NCI-H345 (cell line): ENCODE measurements at places on chromosomes 4 and X.
A peak's percentile ranks its signal among the peaks of the same experiment; 100 is the strongest.

GRCh38 chrX:129641941-129642340 lies 12.8 kb downstream of the APLN start:
- no peak for DNase-seq

- DNase-seq: no peak
These were observed 240.2 kb downstream of the CBR4 start for GRCh38 chr4:168769837-168770236.

DNA sequence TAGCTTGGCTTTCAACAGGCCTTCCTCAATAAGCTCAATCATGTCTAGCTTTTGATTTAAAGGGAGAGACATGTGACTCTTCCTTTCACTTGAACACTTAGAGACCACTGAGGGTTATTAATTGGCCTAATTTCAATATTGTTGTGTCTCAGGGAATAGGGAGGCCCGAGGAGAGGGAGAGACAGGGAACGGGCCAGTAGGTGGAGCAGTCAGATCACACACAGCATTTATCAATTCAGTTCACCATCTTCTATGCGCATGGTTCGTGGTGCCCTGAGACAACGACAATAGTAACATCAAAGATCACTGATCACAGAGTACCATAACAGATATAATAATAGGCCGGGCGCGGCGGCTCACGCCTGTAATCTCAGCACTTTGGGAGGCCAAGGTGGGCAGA lies 17.8 kb downstream of the ZNF81 start:
- no peak for DNase-seq

- DNase-seq: no peak
These were observed 2.1 kb upstream of the CYSLTR1 start for GRCh38 chrX:78329486-78329885.

DNA sequence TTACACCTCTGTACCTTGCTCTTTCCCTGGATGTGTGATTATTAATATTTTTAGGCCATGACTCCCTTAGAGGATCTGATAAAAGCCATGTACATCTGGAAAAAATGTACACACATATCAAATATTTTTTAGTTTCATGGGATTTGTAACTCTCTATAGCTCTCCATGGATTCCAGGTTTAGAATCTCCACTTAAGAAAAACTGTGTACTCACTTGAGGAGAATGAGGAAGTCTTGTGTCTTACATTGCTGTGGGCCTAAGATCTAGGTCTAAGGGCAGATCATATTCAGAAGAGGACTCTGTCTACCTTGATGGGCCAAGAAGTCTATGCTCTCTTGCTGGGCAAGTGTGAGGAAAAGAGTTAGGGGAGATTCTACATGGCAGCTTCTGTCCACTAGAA lies 98.0 kb downstream of the RRAGB start:
- DNase-seq: no peak

DNA sequence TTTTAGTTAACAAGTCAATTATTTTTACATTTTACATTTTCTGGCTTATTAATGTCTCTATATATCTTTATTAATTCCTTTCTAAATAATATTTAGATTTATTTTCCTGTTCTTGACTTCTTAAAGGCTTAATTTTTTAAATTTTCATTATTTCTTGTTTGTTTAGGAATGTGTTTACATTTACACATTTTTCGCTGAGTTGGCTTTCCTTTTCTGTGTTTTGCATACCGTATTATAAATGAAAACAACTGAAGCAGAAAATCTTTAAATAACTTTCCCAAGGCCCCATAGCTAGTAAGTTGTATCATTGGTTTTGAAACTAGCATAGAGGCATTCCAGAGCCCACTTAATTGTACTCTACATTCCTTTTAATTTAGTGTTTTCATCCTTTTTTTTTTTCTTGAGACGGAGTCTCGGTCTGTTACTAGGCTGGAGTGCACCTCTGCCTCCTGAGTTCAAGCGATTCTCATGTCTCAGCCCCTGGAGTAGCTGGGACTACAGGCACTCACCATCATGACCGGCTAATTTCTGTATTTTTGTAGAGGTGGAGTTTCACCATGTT lies 261.6 kb downstream of the IQCM start:
- DNase-seq: no peak

DNA sequence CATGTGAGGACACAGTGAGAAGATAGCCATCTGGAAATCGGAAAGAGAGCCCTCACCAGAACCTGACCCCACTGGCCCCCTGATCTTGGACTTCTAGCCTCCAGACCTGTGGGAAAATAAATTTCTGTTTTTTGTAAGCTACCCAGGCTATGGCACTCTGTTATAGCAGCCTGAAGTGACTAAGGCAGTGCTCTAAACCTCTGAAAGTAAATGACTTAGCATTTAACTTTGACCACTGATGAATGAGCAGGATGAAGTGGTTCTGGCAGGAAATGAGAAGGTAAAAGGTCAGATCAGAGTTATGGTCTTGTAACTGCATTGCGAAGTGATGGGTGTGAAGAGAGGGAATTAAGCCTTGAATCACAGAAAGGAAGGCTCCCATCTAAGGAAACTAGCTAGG lies 17.0 kb downstream of the GPAT3 start:
- DNase-seq: no peak

- DNase-seq: no peak
These were observed 87.6 kb downstream of the CRMP1 start for GRCh38 chr4:5805270-5805669.

DNA sequence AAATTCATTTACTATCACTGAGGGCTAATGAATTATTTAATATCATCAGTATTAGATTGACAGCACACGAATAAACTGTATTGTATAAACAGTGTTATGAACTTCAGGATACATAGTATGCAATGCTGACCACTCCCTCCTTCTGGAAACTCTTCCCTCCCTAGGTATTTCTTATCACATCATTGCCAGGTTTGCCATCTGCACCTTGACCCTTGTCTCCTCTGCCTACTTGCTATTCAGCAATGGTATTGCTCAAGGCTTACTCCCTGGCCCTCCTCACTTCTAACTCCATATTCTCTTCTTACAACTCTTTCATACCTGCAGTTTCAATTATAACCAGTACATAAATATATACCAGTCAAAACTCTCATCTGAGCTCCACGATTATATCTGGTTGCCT lies 38.9 kb downstream of the ATP8A1 start:
- no peak for DNase-seq

DNA sequence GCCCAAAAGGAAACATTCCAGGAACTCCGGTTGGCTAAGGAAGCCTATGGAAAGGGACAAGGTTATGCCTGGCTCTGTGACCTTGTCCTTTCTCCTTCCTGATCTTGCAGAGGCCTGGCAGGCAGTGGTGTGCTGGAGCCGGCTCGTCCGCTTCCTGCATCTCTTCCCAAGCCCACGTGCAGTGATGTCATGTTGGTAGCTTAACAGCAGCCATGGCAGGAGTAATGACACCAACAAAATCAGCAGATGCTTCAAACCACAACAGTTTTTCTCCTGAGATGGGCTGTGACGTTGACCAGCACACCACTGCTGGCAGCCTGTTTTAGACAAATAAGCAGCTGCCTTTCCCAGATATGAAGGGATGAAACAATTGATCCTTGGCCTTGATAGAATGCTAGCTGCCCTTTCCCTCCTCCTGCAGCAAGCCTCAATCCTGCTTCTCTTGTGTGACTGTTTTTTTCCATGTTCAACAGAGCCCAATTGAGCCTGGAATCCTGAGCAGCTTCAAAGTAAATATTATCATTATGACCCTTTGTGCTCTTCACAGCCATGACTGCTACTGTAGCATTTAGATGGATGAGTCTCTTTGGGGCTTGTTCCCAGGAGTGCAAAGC lies 23.4 kb downstream of the SEPTIN6 start:
- DNase-seq: no peak

DNA sequence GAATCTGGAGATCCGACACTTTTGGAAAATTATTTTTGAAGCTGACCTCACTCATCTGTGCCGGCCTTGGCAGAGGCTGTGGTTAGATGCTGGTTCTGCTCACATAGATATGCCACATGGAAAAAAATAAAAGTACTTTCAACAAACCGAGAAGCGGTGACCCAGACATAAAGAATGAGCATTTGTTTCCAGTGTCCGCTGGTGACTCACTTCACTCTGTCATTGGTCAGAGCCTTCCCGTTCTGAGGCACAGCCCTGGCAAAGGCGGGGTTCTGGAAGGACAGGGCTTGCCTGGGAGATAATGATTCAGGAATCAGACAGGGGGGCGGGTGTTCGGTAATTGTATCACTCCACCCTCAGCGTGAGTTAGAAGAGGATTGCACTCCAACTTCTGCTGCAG lies 172.4 kb upstream of the MXRA5 start:
- no peak for DNase-seq

GRCh38 chr4:16289897-16290554 lies 63.8 kb upstream of the TAPT1 start:
- peak; percentile 17 for DNase-seq

DNA sequence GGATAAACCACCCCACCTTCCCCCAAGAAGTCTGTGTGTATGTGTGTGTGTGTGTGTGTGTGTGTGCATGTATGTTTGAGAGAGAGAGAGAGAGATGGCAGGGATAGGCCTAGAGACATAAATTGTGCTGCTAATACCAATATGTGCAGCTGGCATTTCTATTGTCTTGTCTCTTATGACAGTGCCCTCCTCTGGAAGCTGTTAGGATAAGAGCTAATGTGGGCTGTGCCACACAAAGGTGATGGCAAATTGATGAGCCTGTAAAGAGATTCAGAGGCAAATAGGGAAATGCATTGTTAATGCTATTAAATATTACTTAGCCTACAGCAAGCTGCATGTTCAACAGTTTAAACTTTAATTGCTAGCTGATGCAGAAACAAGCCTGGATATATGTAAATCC lies 332.0 kb downstream of the NKX6-1 start:
- no peak for DNase-seq

GRCh38 chrX:38465686-38466085 lies 95.7 kb upstream of the TSPAN7 start:
- DNase-seq: no peak

DNA sequence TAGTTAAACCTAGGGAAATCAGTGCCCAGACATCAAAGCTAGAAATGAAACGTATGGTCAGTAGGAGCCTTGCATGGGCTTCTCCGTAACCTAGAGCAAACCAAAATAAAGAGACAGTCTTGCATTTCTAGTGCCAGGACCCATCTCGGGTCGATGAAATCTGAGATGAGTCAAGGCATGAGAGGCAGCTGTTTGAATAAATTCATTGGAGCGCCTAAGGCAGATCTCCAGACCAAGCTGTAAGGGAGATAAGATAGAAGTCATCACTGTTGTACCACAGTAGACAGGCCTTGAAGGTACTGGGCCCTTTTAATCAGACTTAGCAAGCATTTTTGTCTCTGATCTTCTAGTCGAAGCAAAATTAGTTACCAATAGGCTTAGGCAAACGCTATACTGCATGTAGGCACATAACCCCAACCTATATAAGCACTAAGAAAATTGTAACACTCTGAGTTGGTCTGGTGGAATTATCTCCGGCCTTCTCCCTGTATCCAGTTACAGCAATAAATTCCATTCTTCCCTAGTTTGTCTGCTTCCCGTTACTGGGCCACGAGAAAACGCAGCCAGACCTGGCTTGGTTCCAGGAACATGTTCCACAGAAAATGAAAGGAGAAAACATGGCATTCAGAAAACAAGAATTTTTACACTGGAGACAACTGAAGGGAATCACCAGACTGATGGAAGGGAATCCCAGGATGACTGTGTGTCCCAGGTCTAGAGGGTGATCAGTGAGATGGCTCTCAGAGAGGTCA lies 21.1 kb upstream of the PAPSS1 start:
- no peak for DNase-seq

GRCh38 chr4:39030725-39031124 lies 1.5 kb downstream of the TMEM156 start:
- DNase-seq: no peak

DNA sequence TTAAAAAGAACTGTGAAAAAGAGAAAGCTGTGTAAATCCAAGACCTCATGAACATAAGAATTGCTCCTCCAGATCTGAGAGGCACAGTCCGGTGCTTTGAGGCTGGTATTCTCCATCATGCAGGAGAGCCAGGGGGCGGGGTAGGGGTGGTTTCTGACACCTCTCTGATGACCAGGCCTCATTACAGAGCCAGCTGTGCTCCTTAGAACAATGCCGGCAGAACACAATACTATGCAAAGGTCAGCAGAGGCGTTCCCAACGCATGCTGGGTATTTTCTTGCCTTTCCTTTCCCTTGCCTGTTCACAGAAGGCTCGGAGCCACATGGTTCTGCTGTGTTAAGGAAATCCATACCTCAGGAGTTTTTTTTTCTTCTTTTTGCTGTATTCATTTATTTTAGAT lies 91.2 kb upstream of the SOD3 start:
- DNase-seq: no peak

- DNase-seq: no peak
These were observed 38.8 kb downstream of the MSN start for GRCh38 chrX:65706041-65706828.

- DNase-seq: no peak
These were observed 32.1 kb upstream of the PAQR3 start for GRCh38 chr4:78971326-78971725.

- DNase-seq: no peak
These were observed 754.9 kb downstream of the RPA4 start for GRCh38 chrX:97638621-97639020.

GRCh38 chr4:73650250-73650649 lies 30.0 kb upstream of the RASSF6 start:
- no peak for DNase-seq

- no peak for DNase-seq
These were observed 53.7 kb downstream of the RASL11B start for GRCh38 chr4:52915730-52916300.

GRCh38 chr4:82519776-82520175 lies 42.0 kb downstream of the TMEM150C start:
- DNase-seq: no peak

DNA sequence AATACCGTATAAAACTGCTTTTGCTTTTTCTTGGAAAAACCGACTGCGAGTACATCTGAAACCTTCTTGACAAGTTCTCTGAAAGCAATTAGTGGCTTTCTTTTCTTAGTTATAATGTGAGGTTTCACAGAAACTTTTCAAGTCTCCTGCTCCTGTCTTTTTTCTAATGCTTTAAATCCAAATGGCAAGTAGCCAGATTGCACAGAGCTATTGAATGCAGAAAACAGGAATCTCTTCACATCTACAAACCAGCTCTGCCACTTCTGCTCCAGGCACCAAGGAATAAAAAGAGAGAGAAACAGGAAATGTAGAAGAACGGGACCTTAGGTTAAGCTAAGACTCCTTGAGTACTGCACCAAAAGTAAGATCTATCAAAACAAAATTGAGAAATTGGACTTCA lies 267.3 kb upstream of the TET2 start:
- no peak for DNase-seq
